Hepatocyte (in vitro differentiated cells): ENCODE measurements at places on chromosomes 5 and 9.

- no peaks in the 10 kb centered on the region for H3K4me1 ChIP-seq
- H3K27me3 ChIP-seq, result no peaks in the 10 kb centered on the region
- H3K36me3 ChIP-seq, result no peaks in the 10 kb centered on the region
- H3K4me3 ChIP-seq, result no peak overlapping the region
- DNase-seq, result no peak
Observed at GRCh38 chr5:121489972-121490371, 361.7 kb upstream of the FTMT start.

DNA sequence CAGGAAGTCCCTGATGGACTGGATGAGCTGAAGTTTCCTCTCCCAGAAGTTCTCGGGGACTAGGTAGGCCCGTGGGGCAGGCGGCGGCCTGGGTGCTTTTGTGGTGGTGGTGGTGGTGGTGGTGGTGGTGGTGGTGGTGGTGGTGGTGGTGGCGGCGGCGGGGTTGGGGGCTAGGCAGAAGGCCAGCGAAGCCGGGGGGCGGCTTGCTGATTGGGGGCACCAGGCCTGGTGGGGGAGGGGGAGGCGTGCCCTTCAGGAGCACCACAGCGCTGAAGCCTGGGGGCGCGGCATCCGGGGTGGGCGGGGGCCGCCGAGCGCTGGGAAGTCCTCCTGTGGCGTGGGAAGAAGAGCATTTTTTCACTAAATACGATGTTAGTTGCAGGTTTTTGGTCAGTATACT lies 26.9 kb downstream of the SPATA31C1 start:
- H3K4me1 ChIP-seq, result no peaks in the 10 kb centered on the region
- no peak overlapping the region for H3K27ac ChIP-seq

DNA sequence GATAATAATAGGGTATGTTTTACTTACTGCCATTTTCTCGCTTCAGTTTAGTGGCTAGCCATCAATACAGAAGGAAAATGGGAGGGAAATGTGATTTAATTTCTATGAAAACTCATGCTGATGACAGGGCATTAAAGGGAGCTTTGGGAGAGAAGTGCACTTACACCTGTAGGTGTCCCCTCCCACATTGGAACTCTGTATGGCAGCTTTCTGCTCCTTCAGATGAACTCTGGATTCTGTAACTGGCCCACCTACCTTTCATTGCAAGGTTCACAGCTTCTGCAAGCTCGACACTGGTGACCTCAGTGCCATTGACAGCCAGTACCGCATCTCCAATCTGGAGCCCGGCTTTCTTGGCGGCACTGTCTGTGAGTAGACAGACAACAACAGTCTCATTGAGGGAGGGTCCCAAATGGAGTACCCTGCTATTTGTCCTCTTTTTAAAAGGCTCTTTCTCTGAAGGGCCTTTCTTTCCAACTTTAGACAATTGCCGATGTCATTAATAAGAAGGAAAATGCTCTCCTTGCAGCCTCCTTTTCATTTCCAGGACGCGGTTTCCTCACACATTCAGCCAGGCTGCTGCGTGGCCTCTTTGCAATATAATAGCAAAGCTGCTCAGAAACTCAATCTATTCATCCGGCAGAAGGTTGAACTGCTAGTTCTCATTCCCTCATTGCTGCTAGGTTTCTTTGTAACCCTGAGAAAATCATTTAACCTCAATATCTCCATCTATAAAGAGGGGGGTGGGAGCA lies 63.6 kb downstream of the NUDT12 start:
- no peak overlapping the region for H3K4me3 ChIP-seq
- H3K27me3 ChIP-seq, result no peaks in the 10 kb centered on the region
- no peaks in the 10 kb centered on the region for H3K36me3 ChIP-seq
- H3K4me1 ChIP-seq, result no peaks in the 10 kb centered on the region
- H3K27ac ChIP-seq, result no peak overlapping the region
- DNase-seq, result no peak

- H3K27ac ChIP-seq, result no peak overlapping the region
- no peaks in the 10 kb centered on the region for H3K27me3 ChIP-seq
- no peaks in the 10 kb centered on the region for H3K4me1 ChIP-seq
Observed at GRCh38 chr9:69027355-69028097, 8.0 kb upstream of the FXN start.

- H3K27me3 ChIP-seq, result no peaks in the 10 kb centered on the region
- H3K4me1 ChIP-seq, result no peaks in the 10 kb centered on the region
- no peak for DNase-seq
- no peak overlapping the region for H3K4me3 ChIP-seq
Observed at GRCh38 chr5:146971401-146971800, 92.8 kb upstream of the PPP2R2B start.

DNA sequence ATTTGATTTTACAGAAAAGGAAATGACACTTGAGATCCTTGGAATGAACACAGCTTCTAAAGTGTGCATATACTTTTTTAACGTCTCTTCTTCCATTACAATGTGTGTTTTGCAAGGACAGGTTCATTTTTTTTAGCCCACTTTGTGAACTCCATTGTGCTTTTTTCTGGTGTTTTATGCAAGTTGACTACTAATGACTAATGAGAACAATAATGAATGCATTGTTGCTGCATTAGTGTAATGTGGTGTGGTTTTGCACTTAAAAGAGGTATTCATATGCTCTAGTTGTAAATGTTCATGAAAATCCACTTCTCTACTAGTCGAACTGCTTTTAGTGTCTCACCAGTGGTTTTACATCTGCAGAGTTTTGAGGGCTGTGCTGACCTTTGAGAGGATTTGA lies 93.6 kb downstream of the UHRF2 start:
- DNase-seq, result no peak
- H3K4me3 ChIP-seq, result no peak overlapping the region
- no peak overlapping the region for H3K27ac ChIP-seq
- no peaks in the 10 kb centered on the region for H3K4me1 ChIP-seq

GRCh38 chr5:52269859-52270258 lies 517.9 kb upstream of the ITGA1 start:
- DNase-seq, result no peak
- no peak overlapping the region for H3K4me3 ChIP-seq
- no peak overlapping the region for H3K27ac ChIP-seq
- H3K27me3 ChIP-seq, result no peaks in the 10 kb centered on the region

- H3K36me3 ChIP-seq, result no peaks in the 10 kb centered on the region
- no peak overlapping the region for H3K4me3 ChIP-seq
- H3K27ac ChIP-seq, result no peak overlapping the region
- no peak for DNase-seq
- no peaks in the 10 kb centered on the region for H3K27me3 ChIP-seq
Observed at GRCh38 chr9:79555474-79556089, 16.2 kb upstream of the TLE4 start.

DNA sequence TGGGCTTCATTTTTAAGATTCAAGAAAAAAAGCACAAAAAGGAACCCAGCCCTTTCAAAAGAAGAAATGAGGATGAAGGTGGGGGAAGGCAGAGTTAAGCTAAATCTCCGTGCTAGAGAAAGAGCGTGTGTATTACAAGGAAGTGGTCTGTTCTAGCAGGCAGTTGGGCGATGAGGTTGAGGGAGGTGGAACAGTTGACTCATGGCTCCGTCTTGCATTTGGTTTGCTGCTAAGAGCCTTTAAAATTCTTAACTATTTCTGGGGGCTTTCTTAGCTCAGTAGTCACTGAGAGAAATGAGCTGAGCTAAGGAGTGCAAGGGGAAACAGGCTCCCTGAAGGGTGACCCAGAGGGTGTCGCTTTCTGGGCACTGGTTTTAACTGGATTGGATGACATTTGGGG lies 117.4 kb downstream of the GCNT1 start:
- DNase-seq, result peak; percentile 67
- H3K27ac ChIP-seq, result peak overlapping the region; percentile 80
- no peaks in the 10 kb centered on the region for H3K36me3 ChIP-seq
- no peaks in the 10 kb centered on the region for H3K27me3 ChIP-seq

DNA sequence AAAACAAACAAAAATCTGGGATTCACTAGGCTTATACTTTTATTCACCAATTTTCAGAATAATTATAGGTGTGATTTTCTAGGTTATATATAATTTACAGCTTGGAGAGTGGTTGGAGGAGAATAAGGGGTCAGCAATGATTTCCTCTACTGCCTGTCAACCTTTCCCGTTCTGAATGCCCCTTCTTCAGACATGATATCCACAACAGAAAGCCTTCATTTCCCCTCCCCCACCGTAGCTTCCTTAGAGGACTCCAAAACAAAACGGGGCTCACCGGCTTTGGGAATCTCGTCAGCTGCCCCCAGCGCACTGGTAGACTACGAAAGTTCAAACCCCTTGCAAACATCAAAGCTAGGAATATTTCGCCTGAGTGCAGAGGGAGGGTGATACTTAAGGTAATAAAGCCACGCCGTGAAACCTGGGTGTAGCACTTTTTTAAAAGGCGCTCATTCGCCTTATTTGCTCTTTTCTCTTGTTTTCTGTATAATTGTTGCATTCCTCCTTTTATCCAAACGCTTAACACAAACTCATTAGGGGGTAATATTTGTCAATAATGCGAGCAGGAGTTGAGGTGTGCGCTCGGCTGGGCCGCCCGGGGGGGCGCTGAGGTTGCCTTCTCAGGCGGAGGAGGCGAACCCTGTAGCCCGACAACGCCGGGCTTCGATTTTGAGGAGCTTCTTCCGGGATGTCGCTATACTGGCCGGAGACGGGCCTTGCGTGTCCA lies 2.4 kb downstream of the OTP start:
- H3K27ac ChIP-seq, result no peak overlapping the region
- no peaks in the 10 kb centered on the region for H3K36me3 ChIP-seq
- peaks cover 100% of the 10 kb centered on the region for H3K27me3 ChIP-seq
- peaks cover 5% of the 10 kb centered on the region for H3K4me1 ChIP-seq

DNA sequence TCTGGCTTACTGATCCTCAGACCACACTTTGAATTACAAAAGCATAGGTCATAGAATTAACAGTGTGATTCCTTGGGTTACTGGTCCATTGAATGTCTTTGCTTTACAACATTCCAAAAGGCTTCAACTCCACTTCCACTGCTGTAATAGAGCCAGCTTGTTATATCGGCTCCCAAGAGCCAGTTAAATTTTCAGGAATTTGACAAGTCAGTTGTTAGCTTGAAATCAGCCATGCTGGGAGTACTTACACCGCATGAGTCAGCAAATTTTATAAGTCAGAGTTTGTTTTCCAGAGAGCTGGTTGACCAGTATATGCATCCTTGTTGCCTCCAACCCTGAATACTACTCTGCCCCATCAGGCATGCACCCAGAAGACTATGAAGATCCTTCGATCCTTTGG lies 73.1 kb downstream of the FOXB2 start:
- no peak overlapping the region for H3K27ac ChIP-seq

- H3K4me1 ChIP-seq, result no peaks in the 10 kb centered on the region
- DNase-seq, result peak; percentile 3
- peaks cover 6% of the 10 kb centered on the region for H3K27me3 ChIP-seq
Observed at GRCh38 chr9:135409286-135410200, 70.0 kb upstream of the PPP1R26 start.

DNA sequence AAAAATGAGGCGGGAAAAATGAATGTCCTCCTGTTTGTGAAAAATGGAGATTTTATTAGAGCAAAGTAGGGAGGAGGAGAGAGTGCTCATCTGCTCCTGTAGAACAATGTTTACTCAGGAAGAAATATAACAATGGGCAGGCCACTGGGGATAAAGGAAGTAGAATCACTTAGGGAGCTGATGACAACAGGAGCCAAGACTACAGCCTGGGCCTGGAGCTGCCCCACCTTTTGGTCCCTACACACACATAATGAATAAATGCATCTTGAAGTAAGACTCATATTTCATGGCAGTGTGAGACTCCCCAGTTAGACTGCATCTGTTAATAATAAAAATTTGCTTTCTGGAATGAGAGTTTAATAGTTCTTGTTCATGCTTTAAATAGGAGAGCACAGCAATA lies 1939.8 kb downstream of the EFNA5 start:
- H3K4me3 ChIP-seq, result no peak overlapping the region
- H3K27ac ChIP-seq, result no peak overlapping the region
- no peak for DNase-seq
- no peaks in the 10 kb centered on the region for H3K4me1 ChIP-seq

DNA sequence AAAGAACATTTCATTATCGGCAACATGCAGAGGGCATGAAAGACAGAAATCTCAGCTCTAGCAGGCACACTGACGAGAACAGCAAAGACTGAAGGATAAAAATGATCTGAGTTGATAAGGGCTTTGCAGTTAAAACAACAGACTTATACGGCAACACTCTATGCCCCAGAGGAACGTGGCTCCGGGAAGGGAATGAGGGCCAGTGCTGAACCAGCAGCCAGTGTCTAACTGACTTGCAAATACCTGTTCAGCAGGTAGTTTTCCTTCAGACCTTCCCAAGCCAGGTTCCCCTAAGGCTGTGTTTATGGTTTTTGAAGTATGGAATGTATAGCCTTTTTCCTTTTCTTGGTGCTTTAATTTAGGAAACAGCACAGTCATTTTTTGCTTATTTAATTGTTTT lies 121.3 kb upstream of the CDH18 start:
- H3K27ac ChIP-seq, result peak overlapping the region; percentile 16
- peak; percentile 19 for DNase-seq
- no peaks in the 10 kb centered on the region for H3K36me3 ChIP-seq
- no peak overlapping the region for H3K4me3 ChIP-seq
- H3K27me3 ChIP-seq, result no peaks in the 10 kb centered on the region

DNA sequence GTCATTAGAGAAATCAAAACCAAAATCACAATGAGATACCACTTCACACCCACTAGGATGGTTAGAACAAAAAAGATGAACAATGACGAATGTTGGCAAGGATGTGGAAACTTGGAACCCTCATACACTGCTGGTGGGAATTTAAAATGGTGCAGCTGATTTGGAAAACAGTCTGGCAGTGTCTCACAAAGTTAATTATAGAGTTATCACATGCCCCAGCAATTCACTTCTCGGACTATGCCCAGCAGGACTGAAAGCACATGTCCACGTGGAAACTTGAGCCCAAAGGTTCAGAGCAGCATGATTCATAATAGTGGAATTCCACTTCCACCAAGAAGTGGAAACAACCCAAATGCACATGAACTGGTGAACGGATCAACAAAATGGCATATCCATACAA lies 85.0 kb upstream of the HRH2 start:
- DNase-seq, result peak; percentile 64
- H3K27me3 ChIP-seq, result no peaks in the 10 kb centered on the region
- H3K4me3 ChIP-seq, result no peak overlapping the region
- peak overlapping the region; percentile 67 for H3K27ac ChIP-seq
- H3K36me3 ChIP-seq, result no peaks in the 10 kb centered on the region

DNA sequence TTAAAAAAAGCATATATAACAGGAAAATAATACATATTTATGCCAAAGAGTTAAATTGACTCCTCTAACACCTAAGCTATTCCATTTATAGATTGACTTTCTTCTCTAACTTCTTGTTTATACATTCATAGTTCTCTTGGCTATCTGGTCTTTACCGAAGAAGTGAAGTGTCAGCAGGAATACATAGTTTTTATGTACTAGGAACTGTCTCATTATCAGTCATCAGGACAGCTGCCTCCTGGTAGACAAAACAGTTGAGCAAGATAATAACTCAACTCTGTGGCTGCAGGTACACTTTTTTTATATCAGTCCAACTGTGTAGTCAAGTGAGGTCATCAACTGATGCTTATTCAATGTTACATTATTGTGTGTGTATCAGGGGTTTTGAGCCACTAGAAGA lies 1436.0 kb upstream of the NUDT12 start:
- H3K4me3 ChIP-seq, result no peak overlapping the region
- no peaks in the 10 kb centered on the region for H3K27me3 ChIP-seq
- no peaks in the 10 kb centered on the region for H3K4me1 ChIP-seq
- DNase-seq, result no peak
- H3K36me3 ChIP-seq, result no peaks in the 10 kb centered on the region
